ENCODE measurements at places on chromosomes 2 and 18.

GRCh38 chr18:11840493-11840892 lies 10.7 kb upstream of the CHMP1B start:
- no peak for DNase-seq

DNA sequence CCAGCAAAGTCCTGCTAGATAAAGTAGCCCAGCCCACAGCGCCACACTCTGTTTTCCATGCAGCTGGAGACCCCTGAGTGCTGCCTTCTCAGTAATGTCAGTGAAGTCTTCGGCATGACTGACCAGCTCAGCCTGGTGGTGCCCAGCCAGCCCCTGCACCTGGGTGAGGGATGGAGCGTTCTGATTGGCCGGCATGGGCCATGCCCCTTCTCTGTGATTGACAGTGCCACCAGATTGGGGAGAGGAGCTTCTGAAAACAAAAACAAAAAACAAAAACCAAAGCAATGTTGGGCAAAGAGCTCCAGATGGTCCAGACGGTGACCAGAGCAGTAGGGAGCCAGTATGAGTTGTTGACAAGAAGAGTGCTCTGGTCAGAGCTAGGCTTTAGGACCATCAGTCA lies 122.6 kb downstream of the DYSF start:
- DNase-seq = no peak

GRCh38 chr2:60557486-60557864 lies 4.0 kb upstream of the BCL11A start:
- no peak for DNase-seq

GRCh38 chr2:168607992-168608391 lies 151.9 kb downstream of the CERS6 start:
- DNase-seq = no peak

DNA sequence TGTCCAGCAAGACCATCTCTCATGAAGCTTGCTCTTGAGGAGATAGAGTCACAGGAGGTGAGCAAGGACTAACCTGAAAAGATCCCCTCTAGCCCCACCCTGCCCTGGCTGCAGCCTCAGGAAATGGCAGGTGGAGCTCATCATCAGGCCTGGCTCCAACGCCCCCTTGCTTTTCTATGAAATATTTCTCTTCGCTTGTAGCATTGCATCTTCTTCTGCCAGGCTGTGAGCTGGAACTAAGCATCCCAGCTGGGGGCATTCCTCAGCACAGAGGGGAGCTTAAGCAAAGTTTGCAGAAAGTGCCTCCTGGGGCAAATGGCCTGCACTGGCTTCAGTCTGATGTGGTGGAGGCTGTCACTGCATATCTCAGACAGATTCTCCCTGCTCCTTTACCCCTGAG lies 90.1 kb upstream of the LGALSL start:
- DNase-seq = no peak

DNA sequence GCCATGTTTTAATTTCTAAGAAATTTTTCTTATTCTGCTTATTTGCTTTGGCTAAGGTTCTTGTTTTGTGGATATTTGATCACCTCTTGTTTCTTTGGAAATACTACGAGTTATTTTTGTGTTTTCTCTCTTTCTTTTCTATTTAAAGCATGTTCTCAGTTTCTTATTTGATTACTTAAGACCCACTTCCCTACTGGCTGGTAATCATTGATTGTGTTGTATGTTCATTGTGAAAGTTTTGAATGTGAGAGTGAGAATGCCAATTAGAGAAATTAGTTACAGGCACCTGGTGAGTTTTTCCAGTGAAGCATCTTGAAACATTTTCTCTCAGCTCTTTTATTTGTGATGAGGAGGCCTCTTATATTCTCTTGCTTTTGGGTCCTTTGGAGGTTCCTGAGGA lies 226.7 kb upstream of the MC4R start:
- DNase-seq = no peak

DNA sequence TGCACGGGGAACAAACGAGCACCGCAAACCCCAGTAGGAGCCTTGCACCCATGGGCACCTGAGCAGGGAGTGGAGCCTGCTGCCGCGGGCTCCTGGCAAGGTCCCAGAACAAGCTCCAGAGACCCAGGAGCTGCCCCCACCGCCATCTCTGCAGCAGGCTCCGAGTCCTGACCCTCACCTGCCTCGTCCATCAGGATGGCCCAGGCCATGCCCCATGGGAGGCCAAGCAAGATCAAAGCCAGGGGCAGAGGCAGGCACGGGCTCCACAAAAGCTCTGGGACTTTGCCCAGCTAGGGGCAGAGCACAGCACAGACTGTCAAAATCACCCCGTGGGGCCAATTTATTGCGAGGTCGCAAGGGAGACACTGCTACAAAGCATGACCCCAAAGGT lies 43.6 kb downstream of the GPC1 start:
- DNase-seq = no peak
